ENCODE measurements at places on chromosomes 12 and 14.

DNA sequence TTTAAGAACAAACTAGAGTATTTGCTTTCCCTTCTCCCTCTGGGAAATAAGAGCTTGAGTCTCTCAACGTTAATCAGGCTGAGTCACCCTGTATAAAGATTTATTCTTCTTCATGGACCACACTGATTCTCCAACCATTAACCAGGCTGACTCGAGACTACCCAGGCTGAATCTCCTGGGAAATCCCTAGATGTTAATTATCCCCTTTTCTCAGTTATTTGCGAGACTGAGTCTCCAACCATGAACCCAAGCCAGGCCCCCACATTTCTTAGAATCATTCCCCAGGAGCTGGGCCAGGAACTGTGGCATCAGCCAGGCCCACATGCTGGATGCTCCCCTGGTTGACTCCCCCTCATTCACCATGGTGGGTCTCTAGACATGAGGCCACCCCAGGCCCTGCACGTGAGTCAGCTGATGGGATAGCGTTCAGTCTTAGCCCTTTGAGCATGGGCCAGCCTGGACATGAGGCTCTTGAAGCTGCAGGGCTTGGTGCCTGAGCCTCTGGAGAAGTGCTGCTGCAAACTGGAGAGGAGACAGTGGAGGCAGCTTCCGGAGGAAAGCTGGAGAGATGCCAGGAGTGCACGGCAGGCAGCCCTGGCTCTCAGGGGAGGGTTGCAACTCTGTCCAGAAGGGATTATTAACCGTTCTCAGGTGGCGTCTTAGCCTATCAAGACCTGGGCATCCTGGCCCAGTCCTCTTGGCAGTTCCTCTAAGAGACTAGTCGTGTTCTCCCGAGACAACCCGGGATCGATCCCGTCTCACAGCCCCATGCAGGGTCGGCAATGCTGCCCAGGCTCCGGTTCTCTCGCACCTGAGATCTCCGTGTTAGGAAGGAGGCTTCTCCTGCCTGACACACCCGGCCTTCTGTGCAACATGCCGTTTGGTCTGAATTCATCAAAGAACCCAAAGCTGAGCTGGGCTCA, 296.6 kb downstream of the ADGRD1 start:
- no peak for DNase-seq

GRCh38 chr12:88645816-88646215, 65.5 kb upstream of the KITLG start:
- no peak for DNase-seq

DNA sequence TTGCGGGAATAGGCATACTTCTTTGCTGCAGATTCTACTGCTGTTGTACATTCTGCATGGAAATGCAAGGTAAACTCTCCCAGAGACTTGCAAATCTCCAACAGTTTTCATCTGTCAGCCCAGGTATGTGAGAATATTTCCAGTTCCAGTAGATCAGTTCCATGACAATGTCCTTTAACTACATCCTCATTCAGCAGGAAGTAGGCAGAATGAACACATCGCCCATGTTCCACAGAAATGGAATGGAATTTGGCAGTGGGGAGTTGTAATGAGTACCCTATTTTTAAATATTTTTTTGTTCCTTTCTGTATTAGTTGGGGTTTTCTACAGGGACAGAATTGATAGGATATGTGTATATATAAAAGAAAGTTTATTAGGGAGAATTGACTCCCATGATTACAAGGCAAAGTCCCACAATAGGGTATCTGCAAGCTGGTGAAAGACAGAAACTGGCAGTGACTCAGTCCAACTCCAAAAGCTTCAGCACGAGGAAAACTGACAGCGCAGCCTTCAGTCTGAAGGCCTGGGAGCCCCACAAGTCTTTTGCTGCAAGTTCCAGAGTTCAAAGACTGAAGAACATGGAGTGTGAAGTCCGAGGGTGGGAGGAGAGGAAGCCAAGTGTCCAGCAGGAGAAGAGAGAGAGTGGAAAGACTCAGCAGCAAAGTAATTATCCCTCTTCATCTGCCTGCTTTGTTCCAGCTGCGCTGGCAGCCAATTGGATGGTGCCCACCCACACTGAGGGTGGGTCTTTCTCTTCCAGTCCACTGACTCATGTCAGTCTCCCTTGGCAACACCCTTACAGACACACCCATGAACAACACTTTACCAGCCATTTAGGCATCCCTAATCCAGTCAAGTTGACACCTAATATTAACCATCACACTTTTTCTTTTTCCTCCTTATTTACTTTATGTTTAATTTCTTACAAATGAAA, 110.4 kb upstream of the SCAF11 start:
- no peak for DNase-seq

DNA sequence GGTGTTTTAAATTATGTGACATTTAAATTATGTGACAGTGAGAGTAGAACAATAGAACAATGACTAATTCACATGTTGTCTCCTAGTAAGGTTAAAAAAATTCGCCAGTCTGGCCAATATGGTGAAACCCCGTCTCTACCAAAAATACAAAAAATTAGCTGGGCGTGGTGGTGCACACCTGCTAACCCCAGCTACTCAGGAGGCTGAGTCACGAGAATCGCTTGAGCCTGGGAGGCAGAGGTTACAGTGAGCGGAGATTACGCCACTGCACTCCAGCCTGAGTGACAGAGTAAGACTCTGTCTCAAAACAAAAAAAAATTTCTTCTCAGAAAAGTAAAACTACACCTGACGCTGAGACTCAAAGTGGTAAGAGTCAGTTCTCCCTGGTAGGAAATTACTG, 2.7 kb downstream of the CS start:
- DNase-seq, result no peak

DNA sequence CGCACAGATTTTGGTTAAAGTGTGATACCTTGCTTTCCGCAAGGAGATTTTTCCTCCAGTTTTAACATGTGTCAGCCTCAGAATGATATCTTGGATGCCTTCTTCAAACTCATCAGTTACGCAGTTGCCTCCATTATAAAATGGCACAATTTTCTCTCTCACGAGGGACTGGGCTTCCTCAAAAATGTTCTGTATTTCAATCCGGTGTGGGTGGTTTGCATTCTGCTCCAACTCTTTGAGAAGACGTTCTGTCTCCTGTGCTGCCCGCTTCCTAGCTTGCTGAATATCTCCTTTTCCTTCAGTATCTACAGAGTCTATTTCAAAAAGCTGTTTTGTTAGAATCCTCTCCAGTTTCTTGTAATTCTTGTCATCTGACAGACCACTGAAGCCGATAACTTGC, 1.8 kb downstream of the BAG5 start:
- no peak for DNase-seq

DNA sequence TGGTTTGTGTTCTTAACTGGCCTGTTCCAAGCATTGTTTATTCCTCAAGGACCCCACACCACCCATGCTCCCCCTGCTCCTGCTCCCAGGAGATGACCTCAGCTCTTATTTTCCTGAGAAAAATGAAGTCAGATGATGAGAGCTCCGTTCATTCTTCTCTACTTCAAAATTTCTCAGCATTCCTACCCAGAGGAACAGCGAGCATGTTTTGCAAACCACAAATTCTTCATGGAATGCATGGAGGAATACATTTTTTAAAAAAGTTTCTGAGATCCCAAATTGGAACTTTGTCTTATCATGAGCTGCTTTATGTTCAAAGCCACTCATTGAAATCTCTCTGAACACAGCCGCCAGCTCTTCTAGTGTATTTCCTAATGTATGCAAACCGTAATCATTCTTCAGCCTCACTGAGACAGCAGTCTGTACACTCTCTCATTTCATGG, 44.9 kb downstream of the SYNE2 start:
- no peak for DNase-seq

- DNase-seq, result no peak
Measured at GRCh38 chr12:38392554-38393144, 76.1 kb downstream of the ALG10B start.

- DNase-seq, result no peak
Measured at GRCh38 chr12:2876431-2877046, 435 bp downstream of the FOXM1 start.

DNA sequence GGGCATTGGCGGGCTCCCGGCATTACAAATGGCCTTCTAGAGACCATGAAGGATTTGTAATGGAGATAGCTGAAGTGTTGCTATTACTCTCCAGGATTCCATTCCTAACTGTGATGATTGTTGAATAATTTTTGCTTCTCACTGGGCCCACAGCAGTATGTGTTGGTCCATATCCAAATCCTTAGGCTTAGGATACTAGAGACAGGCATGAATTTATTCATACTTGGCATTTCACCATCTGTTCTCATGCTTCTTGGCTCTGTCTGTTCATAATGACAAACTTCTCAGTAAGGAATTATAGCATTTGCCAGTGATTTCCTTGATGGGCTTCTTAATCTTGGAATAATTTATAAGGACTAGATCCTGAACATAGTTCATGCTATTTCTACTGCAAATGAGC, 832.9 kb downstream of the C12orf50 start:
- no peak for DNase-seq

GRCh38 chr14:64755781-64756221, 51.6 kb downstream of the PLEKHG3 start:
- DNase-seq, result no peak

- no peak for DNase-seq
Measured at GRCh38 chr12:10243818-10244520, 31.3 kb downstream of the GABARAPL1 start.

Measured in HTR-8/SVneo (cell line).